ENCODE measurements at places on chromosomes 16 and 17.

DNA sequence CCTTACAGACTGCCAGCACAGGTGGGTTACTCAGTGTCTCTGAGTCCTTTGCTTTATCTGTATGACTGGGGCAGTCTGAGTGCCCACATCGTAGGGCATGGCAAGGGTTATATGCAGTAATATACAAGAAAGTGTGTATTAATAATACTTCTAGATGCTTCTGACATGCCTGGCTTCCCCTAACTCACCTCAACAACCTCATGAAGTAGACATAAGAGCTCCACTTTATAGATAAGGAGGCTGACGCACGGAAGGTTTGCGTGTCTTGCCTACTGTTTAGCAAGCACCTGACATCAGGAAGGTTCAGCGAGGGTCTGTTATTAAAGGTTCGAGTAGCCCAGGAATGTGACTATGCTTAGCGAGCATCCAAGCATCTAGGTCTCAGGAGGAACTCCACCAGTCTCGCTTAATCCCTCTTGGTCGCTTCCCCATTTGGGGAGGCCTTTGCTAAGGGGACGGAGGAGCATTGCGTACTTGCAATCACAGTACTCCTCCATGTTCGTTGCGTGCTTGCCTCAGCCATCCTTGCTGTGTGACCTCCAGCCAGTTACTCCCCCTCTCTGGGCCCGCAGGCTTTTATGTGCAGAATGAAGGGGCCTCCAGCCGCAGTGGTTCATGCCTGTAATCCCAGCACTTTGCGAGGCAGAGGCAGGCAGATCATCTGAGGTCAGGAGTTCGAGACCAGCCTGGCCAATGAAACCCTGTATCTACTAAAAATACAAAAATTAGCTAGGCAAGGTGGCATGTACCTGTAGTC, 1.6 kb downstream of the KCNG4 start:
- no peak for DNase-seq

GRCh38 chr17:28334171-28334570, 1.1 kb downstream of the IFT20 start:
- no peak for DNase-seq

GRCh38 chr17:60110586-60110985, 31.9 kb upstream of the HEATR6 start:
- DNase-seq: no peak

GRCh38 chr17:77825621-77826020, 132.9 kb upstream of the TNRC6C start:
- no peak for DNase-seq

DNA sequence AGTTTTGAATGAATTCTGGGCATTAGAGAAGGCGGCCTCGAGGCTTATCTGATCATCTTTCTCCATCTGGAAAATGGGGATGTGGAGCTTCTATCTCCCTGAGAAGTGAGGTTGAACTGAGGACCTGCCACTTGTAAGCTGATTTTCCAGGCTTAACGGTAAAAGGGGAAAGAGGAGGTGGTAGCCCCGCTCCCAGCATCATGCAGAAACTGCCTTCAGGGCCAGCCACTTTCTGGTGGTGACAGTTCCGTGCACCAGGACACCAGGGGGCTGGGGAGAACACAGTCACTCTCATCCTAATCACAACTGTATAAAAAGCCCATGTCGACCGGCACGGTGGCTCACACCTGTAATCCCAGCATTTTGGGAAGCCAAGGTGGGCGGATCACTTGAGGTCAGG, 20.9 kb upstream of the CPSF4L start:
- DNase-seq: no peak

DNA sequence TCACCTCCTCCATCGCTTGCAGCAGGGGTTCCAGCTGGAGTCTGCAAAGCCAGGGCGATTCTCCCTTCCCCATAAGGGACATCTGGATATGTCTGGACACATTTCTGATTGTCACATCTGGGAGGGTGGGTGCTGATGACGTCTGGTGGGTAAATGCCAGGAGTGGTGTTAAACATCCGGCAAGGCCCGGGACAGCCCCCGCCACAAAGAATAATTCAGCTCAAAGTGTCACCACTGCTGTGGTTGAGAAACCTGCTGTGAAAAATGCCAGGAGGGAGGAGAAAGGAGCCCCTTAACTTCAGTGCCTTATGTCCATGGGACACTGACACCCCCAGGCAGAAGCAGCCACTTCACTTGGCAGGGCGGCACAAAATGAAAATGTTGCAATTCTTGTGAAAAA, 179.4 kb upstream of the SDK2 start:
- no peak for DNase-seq

GRCh38 chr17:63095879-63096278, 129.8 kb downstream of the TANC2 start:
- no peak for DNase-seq

DNA sequence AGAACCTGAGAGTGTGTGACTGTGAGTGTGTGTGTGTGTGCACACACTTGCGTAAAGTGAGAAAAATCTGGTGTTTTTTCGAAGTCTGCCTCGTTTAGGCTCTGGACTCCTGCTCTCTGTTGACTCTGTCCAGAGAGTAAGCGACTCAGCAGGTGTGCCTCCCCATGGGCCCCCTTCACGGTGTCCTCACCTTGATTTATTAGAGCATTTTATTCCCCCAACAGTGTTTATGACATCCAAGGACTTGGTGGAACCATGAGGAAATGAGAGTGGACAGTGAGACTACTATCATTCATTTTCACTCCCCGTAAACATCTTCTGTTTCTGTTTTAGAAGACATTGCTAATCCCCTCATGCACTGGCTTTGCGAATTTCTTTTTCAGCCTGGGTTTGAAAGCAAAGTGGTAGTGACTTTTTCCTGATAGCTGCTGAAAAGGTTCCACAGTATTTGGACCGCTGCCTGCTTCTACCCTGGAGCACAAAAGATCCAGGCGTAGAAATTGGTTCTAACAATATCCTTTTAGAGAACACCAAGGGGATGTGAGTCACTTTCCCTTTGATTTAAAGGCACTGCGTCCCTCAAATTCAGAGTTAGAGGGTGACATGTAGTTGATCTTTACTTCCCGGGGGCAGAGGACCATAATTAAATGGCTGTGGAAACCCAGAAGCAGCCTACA, 218.2 kb downstream of the WWOX start:
- DNase-seq: no peak

GRCh38 chr16:58628845-58629732, 537 bp downstream of the CNOT1 start:
- DNase-seq: peak; percentile 44

GRCh38 chr16:66691234-66691633, 5.3 kb downstream of the CMTM4 start:
- DNase-seq: no peak

DNA sequence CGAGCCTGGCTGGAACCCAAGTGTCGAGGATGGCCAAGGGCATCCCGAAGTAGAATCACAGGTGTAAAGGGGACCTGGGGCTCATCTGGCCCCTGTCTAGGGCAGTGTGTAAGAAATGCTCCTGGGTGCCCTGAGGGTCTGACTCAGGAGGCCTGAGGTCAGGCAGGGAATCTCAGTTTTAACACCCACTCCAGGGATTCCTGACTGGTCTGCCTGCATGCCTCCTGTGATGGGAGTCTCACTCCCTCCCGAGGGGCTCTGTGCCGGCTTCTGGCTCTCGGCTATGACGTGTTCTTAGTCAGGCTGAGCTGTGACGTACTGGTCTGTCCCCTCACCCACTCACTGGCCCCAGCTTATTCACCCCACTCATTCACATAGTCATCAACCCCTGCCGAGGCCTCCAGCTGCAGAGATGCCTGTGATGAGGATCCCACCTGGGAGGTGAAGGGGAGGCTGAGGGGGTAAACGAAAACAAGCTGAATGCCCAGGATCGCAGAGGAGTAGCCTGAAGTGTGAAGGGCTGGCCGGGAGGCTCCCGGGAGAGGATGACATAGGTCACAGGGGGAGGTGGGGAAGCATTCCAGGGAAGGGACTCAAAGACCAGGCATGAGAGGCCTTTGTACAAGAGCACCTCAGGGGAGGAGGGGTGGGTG, 23.8 kb downstream of the FAM83G start:
- DNase-seq: no peak

- DNase-seq: peak; percentile 68
Observed at GRCh38 chr17:78925234-78925633, at the start of gene TIMP2. Gene TIMP2, minus strand, starts transcription at chr17:78925387. Its CDS starts 299 bp downstream, at chr17:78925088.

DNA sequence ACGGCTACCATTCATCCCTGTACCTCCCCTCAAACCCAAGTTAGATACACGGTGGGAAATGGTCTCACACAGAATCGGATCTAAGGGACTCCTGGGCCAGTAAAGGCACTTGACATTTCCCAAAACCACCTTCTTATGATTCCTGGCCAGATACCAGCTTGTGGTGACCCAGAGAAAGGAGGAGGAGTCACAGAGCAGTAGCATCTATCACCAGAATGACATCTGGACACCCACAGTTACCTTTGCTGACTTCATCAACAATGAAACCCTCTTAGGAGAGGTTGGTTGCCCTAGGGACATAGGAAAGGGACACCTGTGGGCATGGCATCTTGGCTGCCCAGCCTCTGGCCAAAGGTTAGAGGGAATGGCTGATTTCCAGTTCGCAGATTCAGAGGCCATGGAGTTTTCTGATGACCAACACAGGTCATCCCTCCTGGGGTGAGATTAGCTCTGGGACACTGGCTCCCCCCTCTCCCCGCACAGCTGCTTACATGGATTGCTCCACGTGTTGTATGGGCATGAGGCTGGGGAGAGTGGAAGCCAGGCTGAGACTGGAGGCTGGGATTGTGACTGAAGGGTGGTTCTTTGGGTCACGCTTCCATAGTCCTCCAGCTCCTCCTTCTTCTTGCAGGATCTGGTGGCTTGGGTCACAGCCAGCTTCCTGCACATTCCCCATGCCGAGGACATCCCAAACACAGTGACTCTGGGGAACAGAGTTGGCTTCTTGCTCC, 1.4 kb upstream of the AOC3 start:
- DNase-seq: no peak

DNA sequence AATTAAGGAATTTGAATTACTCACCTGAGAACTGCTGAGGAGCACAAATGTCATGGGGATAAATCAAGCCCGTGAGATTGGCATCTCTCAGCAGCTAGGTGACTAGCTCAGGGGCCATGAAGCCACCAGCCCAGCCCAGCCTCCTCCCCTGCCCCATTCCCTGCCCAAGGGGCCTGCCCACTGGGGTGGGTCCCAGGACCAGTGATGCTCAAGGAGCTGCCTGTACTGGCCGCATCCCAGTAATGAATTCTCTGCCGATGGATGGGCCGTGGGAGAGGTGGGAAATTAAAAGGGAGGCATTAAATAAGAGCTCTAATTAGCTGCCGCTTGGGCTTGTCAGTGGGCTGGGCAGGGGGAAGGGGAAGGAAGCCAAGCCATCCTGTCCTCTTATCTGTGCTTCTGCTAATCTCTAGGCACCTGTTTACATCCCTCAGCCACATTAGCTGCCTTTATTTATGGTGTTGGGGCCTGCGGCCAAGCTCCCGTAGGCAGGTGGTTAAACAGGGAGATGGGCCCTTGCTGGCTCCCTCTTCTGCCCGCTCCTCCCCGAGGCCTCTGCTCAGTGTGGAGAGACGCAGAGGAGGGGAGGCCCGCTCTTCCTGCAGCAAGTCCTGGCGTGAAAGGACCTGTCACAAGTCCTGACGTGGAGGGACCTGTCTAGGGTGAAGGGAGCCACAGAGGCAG, 48.8 kb downstream of the PIPOX start:
- DNase-seq: no peak

DNA sequence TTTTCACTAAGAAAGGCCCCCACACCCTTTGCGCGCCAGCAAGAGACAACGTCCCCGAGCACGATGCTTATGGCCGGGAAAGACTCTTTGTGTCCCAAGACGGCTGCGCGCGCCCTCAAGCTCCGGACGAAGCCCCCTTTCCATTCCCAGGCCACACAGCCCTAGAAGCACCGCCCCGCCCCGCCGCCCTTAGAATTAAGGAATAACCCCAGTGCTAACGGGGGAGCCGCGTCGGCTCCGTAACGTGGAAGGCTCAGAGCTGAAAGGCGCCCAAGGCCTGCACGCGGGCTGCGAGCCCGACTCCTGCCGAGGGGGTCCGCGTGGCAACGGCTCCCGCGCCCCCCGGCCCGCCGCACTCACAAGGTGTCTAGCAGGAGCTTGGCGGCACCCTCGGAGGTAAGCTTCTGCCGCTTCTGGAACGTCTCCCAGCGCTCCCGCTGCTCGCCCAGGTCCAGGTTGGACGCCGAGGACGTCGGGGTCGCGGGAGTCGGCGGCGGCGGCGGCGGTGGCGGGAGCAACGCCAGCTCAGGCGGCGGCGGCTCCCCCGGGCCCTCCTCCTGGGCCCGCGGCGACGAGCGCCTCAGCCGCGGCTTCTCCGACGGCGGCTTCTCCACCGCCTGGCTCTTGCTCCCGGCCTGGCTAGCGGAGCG, 477 bp downstream of the CENPV start:
- DNase-seq: peak; percentile 2

DNA sequence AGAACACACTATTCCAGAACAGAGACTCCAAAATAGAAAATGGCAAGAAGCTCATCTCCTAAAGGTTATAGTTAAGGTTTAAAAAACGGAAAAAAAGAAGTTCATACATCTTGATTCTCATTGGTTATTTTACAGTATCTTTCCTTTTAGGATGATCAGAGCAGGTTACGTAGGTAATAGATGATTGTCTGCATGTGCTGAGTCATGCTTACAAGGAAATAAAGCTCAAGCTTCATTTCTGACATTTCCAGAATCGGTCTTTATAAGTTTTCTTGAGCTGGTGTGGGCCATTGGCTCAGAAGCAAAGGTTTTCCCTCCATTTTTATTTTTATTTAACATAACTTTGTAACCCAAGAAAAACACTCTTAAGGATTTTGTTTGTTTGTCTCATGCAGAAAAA, 1030.3 kb upstream of the CDH8 start:
- no peak for DNase-seq

- DNase-seq: no peak
Observed at GRCh38 chr17:50095626-50096037, 481 bp downstream of the PDK2 start.

DNA sequence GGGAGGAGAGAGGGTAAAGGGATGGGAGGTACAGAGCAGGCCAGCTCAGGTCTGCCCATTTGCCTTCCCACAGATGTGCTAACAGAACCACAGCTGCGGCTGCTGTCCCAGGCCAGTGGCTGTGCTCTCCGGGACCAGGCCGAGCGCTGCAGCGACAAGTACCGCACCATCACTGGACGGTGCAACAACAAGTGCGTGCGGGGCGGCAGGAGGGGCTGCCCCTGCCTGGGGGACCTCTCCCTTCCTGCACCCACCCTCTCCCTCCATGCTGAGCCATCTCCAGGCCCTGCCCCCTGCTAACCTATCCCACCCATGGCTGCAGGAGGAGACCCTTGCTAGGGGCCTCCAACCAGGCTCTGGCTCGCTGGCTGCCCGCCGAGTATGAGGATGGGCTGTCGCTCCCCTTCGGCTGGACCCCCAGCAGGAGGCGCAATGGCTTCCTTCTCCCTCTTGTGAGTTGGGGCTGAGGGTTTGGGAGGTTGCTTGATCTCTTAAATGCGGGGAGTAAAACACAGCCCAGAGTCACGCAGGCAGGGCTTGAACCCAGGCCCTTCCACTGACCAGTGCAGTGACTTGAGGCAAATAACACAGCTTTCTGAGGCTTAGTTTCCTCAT, 1.2 kb downstream of the EPX start:
- DNase-seq: no peak

- no peak for DNase-seq
Observed at GRCh38 chr17:76532072-76532651, 5.3 kb downstream of the CYGB start.

- DNase-seq: no peak
Observed at GRCh38 chr16:48155926-48156789, at the start of gene ABCC12. Gene ABCC12, minus strand, starts transcription at chr16:48155993. Its CDS starts 9,569 bp downstream, at chr16:48146424.

Data from CD4-positive, alpha-beta T cell treated with Interleukin-6 at 100 ng/mL for 8 hours (primary cell).